Activated CD4-positive, alpha-beta memory T cell treated with anti-CD3 and anti-CD28 coated beads, Interleukin-2, amount 10 ng/mL, durations not matched to agents 7 days and 5 days (primary cell): ENCODE measurements at places on chromosomes 11 and 22. TPM values are rescaled to one million over a fixed set of nuclear protein-coding genes. Genes with fewer than 3 reads are reported as not detected.

MUC6 gene
- not detected for total RNA-seq

- H3K27me3 ChIP-seq = peaks cover 10% of the 10 kb centered on the region
- no peaks in the 10 kb centered on the region for H3K36me3 ChIP-seq
- H3K4me3 ChIP-seq = no peak overlapping the region
- H3K27ac ChIP-seq = no peak overlapping the region
Measured at GRCh38 chr22:48629631-48630432, 1197.8 kb downstream of the BRD1 start.

DNA sequence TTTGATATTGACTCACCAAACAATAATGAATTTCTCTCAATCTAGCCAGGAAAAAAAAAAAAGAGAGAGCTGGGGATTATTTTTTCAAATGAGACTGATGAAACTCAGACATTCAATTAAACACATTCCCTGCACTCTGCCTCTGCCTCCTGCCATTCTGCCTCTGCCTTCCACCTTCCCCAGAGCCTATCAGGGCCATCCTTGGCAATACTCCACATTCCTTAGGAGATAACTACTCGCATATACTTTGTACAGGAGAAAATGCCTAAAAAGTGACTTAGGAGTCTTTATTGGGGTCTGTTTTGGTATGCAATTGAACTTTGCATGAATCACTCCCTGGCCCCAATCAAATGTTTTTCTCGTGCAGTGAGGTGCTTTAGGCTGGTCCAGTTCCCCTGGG, 246.6 kb upstream of the PLET1 start:
- H3K4me1 ChIP-seq = no peaks in the 10 kb centered on the region
- H3K36me3 ChIP-seq = no peaks in the 10 kb centered on the region
- no peak overlapping the region for H3K4me3 ChIP-seq
- peaks cover 15% of the 10 kb centered on the region for H3K27me3 ChIP-seq
- no peak for DNase-seq

KREMEN1 gene
- not detected for total RNA-seq

CDKN1C gene
- total RNA-seq = 0.60 TPM

DNA sequence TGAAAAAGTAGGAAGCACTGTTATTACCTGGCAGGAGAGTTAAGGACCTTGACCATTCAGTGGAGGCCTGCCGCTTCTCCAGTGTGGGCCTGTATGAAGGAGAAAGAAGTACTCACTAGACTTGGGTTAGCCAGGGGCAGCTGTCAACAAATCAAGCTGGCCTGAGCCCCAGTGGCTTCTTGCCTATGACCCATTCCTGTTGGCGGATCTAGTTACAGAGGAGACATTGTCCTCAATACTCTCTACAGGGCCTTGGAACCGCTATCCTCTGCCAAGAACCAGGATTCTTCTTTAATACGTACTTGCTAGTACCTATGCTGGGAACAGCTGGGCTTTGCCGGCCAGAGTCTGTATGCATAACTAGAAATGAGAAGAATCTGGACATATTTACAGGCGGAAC, 68.1 kb downstream of the ALX4 start:
- no peaks in the 10 kb centered on the region for H3K4me1 ChIP-seq
- H3K27ac ChIP-seq = no peak overlapping the region
- no peak overlapping the region for H3K4me3 ChIP-seq
- no peaks in the 10 kb centered on the region for H3K27me3 ChIP-seq
- DNase-seq = no peak

PDE3B gene
- 74.9 TPM for total RNA-seq

NFAM1 gene
- 0.05 TPM for total RNA-seq

- H3K27ac ChIP-seq = no peak overlapping the region
- DNase-seq = no peak
- H3K36me3 ChIP-seq = no peaks in the 10 kb centered on the region
- H3K4me3 ChIP-seq = no peak overlapping the region
- no peaks in the 10 kb centered on the region for H3K4me1 ChIP-seq
Measured at GRCh38 chr11:59463190-59463641, 6.5 kb downstream of the OR4D6 start.

MIAT gene
- 186 TPM for total RNA-seq

DNA sequence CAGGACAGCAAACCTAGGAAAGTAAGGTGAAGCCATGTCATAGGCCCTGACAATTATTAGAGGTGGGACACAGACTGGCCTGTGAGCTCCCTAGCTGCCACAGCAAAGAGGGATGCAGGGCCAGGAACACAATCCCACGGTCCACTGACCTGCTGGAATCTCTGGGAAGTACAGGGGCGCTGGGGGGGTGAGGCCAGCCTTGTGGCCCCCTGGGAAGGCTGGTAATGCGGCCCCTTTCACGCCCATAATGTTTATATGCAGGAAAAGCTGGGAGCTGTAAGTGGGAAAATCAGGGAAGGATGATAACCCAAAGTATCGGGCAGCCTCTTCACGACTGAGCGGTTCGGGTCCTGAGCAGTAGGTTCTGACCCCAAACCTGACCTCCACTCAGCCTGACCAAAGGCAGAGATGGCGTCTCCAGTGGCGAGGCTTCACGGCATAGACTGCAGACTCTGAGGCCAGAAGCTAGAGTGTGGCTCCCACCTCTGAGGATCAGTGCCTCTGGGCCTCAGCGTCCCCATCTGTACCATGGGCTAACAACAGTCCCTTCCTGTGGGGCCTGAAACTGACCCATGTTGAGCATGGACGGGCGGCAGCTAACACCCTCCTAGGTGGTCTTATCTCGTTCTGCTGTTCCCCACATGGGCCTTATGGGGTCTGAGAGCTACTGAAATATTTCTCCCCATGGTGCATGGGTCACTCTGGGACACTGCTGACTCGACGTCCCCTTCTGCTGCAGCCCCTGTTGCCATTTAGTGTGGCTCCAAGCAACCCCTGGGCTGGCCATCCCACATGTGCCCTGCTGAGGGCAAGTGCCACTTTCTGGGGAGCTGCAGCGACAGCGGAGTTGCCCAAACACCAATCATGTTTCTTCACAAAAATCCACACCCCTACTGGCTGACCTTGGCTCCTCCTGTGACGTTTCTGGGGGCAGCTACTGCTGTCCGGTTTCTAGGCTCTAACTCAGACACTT, 101.8 kb downstream of the PHF21B start:
- H3K4me3 ChIP-seq = no peak overlapping the region
- no peak overlapping the region for H3K27ac ChIP-seq
- H3K27me3 ChIP-seq = peaks cover 12% of the 10 kb centered on the region
- DNase-seq = no peak
- no peaks in the 10 kb centered on the region for H3K36me3 ChIP-seq
- H3K4me1 ChIP-seq = no peaks in the 10 kb centered on the region

ACCS gene
- total RNA-seq = 41.1 TPM

DNA sequence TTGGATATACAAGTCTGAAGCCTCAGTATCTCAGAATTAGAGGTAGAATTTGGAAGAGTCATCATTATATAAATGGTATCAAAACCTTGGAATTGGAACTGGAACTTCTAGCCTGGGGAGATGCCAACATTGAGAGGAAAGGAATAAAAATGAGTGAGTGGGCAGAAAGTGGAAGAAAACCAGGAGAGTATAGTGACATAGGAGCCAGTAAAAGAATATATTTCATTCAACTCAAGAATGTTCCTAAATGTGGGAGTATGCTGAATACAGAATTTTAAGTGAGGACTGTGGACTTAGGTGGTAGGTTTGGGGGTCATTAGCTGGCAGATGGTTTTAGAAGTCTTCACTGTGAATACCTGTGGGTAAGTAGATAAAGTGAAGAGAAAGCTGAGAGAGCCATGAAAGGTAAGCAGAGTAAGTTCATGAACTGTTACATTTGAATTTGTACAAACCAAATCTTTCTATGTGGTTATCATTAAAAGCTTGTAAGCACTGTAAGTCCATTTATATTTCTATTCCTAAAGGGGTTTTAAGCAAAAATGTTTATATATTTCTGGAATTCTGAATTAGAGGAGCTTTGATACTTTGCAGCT, 60.2 kb downstream of the PDHX start:
- no peak overlapping the region for H3K27ac ChIP-seq
- no peaks in the 10 kb centered on the region for H3K27me3 ChIP-seq
- H3K36me3 ChIP-seq = peaks cover 54% of the 10 kb centered on the region
- DNase-seq = no peak
- H3K4me1 ChIP-seq = peaks cover 8% of the 10 kb centered on the region
- no peak overlapping the region for H3K4me3 ChIP-seq

- no peak for DNase-seq
- H3K27ac ChIP-seq = no peak overlapping the region
- no peak overlapping the region for H3K4me3 ChIP-seq
- peaks cover 49% of the 10 kb centered on the region for H3K36me3 ChIP-seq
Measured at GRCh38 chr11:128814856-128815705, 52.0 kb downstream of the KCNJ1 start.

GRCh38 chr11:33819278-33820035, 45.1 kb upstream of the FBXO3 start:
- H3K4me1 ChIP-seq = no peaks in the 10 kb centered on the region
- no peaks in the 10 kb centered on the region for H3K36me3 ChIP-seq
- H3K27me3 ChIP-seq = peaks cover 40% of the 10 kb centered on the region
- no peak overlapping the region for H3K27ac ChIP-seq
- no peak for DNase-seq
- H3K4me3 ChIP-seq = no peak overlapping the region

SLC5A4 gene
- not detected for total RNA-seq

DNA sequence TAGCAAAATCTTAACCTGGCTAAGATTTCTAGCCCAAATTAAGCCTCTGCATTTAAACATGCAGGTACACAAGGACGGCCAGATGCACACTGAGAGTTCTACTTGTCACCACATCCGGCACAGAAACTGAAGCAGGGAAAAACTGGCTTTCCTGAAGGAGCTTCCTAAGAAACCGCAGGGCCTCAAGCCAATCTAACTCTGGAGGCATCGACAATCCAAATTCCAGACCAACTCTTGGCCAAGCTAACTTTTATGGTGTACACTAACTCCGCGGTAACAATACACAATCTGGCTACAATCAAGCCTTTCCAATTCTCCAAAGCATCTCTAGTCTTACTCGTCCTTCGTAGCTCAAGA, 1.2 kb downstream of the MSANTD2 start:
- peaks cover 41% of the 10 kb centered on the region for H3K4me1 ChIP-seq
- peak overlapping the region; percentile 88 for H3K4me3 ChIP-seq
- peaks cover 2% of the 10 kb centered on the region for H3K27me3 ChIP-seq
- H3K27ac ChIP-seq = peak overlapping the region; percentile 89
- DNase-seq = peak; percentile 18

DNA sequence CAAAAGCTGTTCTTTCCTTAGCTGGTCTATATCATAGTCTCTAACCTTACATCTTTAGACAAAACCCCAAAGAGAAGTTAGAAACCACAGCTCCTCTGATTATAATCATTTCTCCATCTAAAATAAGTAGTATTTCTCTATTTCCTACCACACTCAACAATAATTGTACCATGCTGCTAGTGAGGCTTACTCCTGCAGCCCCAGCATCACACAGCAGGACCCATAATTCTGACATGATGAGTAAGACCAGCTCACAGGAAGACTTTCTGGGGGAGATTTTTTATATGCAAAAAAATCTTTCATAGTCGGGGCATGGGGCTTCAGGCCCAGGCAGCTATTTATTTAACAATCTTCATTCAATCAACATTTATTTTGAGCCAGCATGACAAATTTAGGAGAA, 441.6 kb downstream of the DYNC2H1 start:
- no peaks in the 10 kb centered on the region for H3K36me3 ChIP-seq
- H3K4me1 ChIP-seq = no peaks in the 10 kb centered on the region
- peaks cover 3% of the 10 kb centered on the region for H3K27me3 ChIP-seq
- DNase-seq = no peak

GRCh38 chr11:125262194-125262829, 97.8 kb downstream of the PKNOX2 start:
- H3K27me3 ChIP-seq = peaks cover 29% of the 10 kb centered on the region
- no peak overlapping the region for H3K27ac ChIP-seq
- no peaks in the 10 kb centered on the region for H3K4me1 ChIP-seq
- H3K4me3 ChIP-seq = no peak overlapping the region
- H3K36me3 ChIP-seq = no peaks in the 10 kb centered on the region

GRCh38 chr11:67490727-67491065, 7.9 kb downstream of the AIP start:
- peaks cover 57% of the 10 kb centered on the region for H3K36me3 ChIP-seq
- DNase-seq = no peak
- H3K4me3 ChIP-seq = no peak overlapping the region
- H3K27ac ChIP-seq = no peak overlapping the region
- no peaks in the 10 kb centered on the region for H3K27me3 ChIP-seq

- no peak for DNase-seq
- no peaks in the 10 kb centered on the region for H3K36me3 ChIP-seq
- H3K27ac ChIP-seq = no peak overlapping the region
- no peaks in the 10 kb centered on the region for H3K27me3 ChIP-seq
- H3K4me1 ChIP-seq = peaks cover 7% of the 10 kb centered on the region
- no peak overlapping the region for H3K4me3 ChIP-seq
Measured at GRCh38 chr11:68946416-68947090, 34.2 kb downstream of the MRGPRD start.

- no peak overlapping the region for H3K4me3 ChIP-seq
- no peaks in the 10 kb centered on the region for H3K36me3 ChIP-seq
- no peak overlapping the region for H3K27ac ChIP-seq
- no peaks in the 10 kb centered on the region for H3K4me1 ChIP-seq
Measured at GRCh38 chr11:21552911-21553310, 640.0 kb upstream of the ANO5 start.

GRCh38 chr11:109680127-109680526, 258.1 kb downstream of the C11orf87 start:
- no peak overlapping the region for H3K4me3 ChIP-seq
- no peaks in the 10 kb centered on the region for H3K36me3 ChIP-seq
- no peak overlapping the region for H3K27ac ChIP-seq

USH1C gene
- total RNA-seq = not detected

GRCh38 chr11:30254307-30255298, 23.8 kb downstream of the FSHB start:
- no peaks in the 10 kb centered on the region for H3K36me3 ChIP-seq
- H3K27me3 ChIP-seq = no peaks in the 10 kb centered on the region
- no peak overlapping the region for H3K27ac ChIP-seq
- H3K4me1 ChIP-seq = no peaks in the 10 kb centered on the region
- DNase-seq = no peak

GRCh38 chr22:38239101-38239761, 33.6 kb downstream of the TMEM184B start:
- peaks cover 8% of the 10 kb centered on the region for H3K36me3 ChIP-seq
- no peaks in the 10 kb centered on the region for H3K4me1 ChIP-seq
- H3K4me3 ChIP-seq = no peak overlapping the region
- no peak overlapping the region for H3K27ac ChIP-seq
- H3K27me3 ChIP-seq = no peaks in the 10 kb centered on the region
- DNase-seq = no peak

SAA2 gene
- 0.28 TPM for total RNA-seq

DNA sequence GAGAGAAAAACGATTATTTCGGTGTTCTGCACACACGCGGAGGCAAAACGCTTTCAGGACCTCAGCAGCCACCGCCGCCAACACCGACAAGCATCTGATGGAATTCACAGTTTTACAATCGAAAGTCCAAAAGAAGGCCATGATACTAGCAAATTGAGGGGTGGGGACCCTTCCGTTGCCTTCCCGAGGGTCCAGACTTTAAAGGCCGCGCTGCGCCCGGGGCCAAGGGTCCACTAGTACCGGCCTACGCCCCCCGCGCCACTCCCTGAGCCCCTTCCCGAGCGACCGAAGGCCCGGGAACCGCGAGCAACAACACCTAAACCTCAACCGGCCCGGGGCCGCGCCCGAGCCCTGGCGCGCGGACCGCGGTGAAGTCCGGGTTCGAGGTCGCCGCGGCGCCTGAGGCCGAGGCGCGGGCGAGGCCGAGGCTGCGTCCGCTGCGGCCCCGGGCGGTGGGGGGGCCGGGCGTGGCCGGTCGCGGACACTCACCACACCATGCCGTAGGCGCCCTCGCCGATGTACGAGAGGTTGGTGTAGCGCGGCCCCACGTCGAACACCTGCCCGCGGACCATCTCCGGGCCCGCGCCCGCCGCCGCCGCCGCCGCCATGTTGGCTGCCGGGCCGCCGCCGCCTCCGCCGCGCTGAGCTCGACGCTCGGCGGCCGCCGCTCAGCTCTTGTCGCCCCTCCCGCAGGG, 465 bp downstream of the MAPK1 start:
- peaks cover 6% of the 10 kb centered on the region for H3K27me3 ChIP-seq
- peaks cover 41% of the 10 kb centered on the region for H3K4me1 ChIP-seq
- peaks cover 24% of the 10 kb centered on the region for H3K36me3 ChIP-seq
- DNase-seq = peak; percentile 43
- H3K4me3 ChIP-seq = peak overlapping the region; percentile 88
